Activated naive CD8-positive, alpha-beta T cell treated with anti-CD3 and anti-CD28 coated beads, Interleukin-2, amount 10 ng/mL, durations not matched to agents 7 days and 5 days (primary cell): ENCODE measurements at places on chromosomes 6 and 20. TPM values are rescaled to one million over a fixed set of nuclear protein-coding genes. Genes with fewer than 3 reads are reported as not detected.

Gene ULBP3
- 1.6 TPM for total RNA-seq

Gene CCM2L
- total RNA-seq, result not detected

GRCh38 chr6:78808356-78808891 is 58.9 kb upstream of the IRAK1BP1 start:
- no peak for DNase-seq

GRCh38 chr6:137167702-137168377 is 5.6 kb downstream of the IL22RA2 start:
- no peak for DNase-seq

GRCh38 chr6:168890981-168891365 is 362.7 kb downstream of the THBS2 start:
- no peak for DNase-seq

DNA sequence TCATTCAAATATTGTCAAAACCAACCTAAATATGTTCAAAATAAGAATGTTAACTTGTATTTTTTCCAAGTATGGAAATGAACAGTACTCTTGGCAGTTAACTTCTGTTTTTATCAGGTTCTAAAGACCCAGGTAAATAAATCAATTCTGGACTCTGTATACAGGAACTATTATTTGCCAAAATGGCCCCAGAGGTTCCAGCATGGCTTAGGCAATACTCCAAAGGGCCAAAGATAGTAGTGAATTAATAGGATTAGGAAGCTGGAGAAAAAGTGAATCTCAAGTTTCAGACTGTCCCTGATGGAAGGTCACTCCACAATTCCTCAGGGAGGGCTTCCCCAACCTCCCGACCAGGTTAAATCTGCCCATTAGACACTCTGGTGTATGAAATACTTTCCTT is 6.7 kb downstream of the BACH2 start:
- DNase-seq, result no peak

- no peak for DNase-seq
These were observed 3.1 kb upstream of the HINT3 start for GRCh38 chr6:125953502-125953875.
